ENCODE measurements at places on chromosomes 1 and 21. TPM values are rescaled to one million over a fixed set of nuclear protein-coding genes. Genes with fewer than 3 reads are reported as not detected.

The RHCE gene
- under 0.01 TPM for total RNA-seq

GRCh38 chr1:16607433-16607851, 5.9 kb downstream of the NBPF1 start:
- DNase-seq: no peak

GRCh38 chr21:19124691-19125090, 721.1 kb upstream of the TMPRSS15 start:
- DNase-seq: no peak

DNA sequence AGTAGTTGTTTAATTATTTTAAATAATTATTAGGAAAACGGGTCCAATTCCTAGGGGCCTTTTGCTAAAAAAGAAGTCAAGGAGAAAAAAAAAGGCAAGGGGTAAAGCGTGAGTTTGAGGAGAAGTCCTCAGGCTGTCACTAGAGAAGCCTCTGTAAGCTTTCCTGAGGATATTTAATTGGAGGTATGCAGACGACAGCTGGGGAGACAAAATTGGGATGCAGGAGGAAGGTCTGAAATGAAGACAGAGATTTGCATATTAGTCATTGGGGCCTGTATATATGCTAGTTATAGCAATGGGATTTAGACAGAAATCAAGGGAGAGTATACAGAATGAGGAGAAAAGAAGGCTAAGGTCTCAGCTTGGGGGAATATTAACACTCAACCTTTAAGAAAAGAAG, 8.6 kb downstream of the ATP6V1G3 start:
- DNase-seq: no peak

- no peak for DNase-seq
These were observed 193.9 kb upstream of the SNX7 start for GRCh38 chr1:98467586-98467985.

DNA sequence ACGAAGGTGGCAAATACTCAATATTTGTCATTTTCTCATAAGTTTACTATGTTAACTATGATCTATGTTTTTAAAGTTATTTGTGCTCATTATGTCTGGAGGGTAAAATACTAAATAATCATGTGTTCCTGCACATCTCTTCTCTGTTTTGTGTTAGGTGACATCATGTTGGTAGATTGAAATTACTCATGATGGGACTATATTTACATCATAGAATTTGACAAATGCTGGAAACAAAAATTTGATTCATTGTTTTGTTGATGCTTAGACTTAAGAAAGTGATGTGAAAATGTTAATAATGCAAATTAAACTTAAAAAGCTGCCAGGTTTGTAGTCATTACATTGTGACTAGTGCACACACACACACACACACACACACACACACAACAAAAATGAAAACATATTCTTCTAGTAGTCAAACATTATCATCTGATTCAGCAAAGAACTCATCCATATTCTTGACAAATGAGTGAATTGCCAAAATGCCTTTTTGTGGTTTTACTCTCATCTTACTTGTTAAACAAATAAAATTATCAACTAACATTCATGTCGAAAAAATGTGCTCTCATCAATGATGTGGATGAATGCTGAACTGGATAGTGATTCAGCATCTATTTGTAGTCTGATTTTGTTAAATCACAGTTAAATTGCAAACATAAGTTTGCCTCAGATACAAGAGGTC, 870.7 kb downstream of the BRINP3 start:
- DNase-seq: no peak

DNA sequence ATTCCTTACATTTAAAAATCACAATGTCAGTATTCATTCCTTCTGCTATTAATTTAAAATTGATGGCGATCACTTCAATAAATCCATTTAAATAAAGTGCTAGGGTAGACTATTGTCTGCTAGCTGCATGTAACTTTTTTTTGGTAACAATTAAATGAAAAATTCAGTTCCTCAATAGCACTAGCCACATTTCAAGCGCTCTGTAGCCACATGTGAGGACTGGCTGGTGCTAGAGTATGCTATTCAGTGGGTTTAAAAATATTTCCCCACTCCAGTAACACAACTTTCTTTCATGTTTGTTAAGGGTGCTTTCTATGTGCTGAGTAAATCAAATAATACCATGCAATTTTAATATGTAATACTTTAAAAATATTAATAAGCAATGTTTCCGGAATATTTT, 108.2 kb downstream of the LTN1 start:
- no peak for DNase-seq
